CD4-positive, alpha-beta T cell treated with Interleukin-17A for 1 hour (primary cell): ENCODE measurements at places on chromosomes 2 and 18.

GRCh38 chr2:66488946-66489345 is 54.0 kb downstream of the MEIS1 start:
- no peak for DNase-seq

DNA sequence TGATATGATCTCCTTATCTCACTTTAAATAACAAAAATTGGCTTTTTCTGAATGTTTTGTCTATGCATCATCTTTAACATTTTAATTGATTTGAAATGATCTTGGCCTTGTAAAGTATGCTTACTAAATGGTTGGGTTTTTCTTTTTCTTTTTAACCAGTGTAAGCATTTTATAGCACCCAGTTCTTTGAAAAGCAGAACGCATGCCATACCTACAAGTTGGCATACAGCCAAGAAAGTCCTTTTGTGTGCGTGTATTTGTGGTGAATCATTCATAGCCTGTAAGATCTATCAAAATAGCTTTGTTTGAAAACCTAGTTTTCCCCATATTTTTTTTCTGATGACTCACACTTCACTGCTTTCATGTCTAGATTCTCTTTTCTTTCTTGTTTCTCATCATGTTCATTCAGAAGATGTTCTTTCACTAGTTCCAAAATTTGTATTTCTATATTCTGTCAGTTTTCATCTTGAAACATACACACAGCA is 4.1 kb upstream of the VRK2 start:
- peak; percentile 28 for DNase-seq

GRCh38 chr2:29065068-29065811 is 9.1 kb downstream of the PCARE start:
- no peak for DNase-seq

DNA sequence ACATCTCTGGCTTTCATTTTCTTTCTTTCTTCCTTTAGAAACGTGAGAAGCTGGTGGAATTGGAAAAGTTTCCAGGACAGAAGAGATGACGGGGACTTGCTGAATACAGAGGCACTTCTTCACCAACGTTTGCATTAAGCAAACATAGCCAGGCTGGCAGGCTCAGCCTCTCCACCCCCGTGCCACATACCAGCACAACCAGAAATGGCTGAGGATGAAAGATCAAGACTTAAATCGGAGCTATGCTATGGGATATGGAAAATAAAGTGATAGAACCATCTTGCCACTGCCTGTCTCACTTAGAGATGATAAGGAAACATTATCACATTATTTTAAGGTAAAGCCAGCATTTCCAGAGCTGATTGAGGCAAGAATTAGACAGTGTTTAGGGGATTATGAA is 483.3 kb downstream of the BCL11A start:
- DNase-seq = no peak

DNA sequence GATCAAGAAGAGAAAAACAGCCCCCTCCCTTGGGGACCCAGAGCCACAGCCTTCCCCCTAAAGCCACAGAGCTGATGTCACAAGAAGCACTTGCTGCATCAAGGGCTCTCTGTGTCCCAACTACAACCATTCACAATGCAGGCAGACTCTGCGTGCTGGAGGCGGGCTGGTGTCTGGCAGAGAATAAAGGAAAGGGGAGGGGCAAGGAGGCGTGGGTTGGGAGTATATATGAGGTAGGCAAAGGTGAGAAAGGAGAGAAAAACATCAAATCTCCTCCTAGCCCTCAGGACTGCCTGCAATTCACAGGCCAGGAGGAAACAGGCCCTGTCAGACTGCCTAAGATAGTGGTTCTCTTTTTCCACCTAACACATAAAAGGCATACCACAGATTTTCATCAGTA is 48.8 kb upstream of the IHH start:
- peak; percentile 23 for DNase-seq

GRCh38 chr2:170341684-170342623 is 164.0 kb downstream of the MYO3B start:
- no peak for DNase-seq

GRCh38 chr18:79525556-79526467 is 130.1 kb downstream of the NFATC1 start:
- DNase-seq = no peak

DNA sequence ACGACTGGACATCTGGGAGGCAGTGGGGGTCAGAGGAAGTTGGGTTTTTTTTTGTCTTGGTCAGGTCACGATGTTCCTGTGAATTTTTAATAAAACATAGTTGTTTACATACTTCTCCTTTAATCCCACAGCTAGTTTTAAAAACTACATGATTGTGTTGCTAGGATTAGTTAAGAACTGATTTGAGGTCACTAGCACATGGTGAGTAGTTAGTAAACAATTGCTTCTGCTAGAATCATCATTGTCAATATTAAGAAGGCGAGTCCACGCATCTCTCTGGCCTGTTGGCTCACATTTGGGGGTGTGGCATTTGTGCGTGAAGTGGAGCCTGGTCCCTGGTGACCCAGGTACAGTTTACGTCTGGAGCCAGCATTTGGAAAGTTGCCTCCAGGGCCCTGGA is 59.4 kb downstream of the AGAP1 start:
- DNase-seq = no peak

GRCh38 chr2:181374781-181375675 is 82.2 kb upstream of the ITGA4 start:
- no peak for DNase-seq

DNA sequence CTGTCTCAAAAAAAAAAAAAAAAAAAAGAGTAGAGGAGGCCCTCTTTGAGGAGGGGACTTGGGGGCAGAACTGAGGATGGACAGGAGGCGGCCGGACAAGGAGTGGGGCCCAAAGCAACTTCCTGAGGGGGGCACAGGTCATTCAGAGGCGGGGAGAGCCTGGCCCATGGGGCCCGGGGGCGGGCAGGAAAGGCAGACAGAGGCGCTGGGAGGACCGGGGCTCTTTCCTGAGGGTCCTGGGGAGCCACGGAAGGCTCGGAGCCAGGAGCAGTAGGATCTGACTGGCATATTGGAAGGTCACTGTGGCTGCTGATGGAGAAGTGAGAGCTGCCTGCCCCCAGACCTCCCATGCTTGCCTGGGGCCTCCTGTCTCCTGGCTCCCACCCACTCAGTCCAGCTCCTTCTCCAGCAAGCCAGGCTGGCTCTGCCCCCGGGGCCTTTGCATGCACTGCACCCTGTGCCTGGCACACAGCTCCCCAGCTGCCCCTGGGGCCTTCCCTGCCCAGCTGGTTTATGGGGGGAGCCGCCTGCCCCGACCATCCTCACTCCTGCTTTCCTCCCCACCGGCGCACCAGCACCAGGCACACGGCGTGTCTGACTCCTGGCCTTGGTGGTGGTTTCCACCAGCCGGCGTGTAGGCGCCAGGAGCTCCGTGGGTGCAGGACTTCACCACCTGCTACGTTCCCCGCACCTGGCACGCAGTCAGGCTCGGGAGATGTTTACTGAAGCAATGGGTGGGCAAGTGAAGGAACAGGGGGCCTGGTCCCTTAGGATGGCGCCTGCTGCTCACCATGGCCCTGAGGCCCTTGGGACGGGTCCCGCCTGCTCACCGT is 5.6 kb downstream of the ESPNL start:
- DNase-seq = no peak

DNA sequence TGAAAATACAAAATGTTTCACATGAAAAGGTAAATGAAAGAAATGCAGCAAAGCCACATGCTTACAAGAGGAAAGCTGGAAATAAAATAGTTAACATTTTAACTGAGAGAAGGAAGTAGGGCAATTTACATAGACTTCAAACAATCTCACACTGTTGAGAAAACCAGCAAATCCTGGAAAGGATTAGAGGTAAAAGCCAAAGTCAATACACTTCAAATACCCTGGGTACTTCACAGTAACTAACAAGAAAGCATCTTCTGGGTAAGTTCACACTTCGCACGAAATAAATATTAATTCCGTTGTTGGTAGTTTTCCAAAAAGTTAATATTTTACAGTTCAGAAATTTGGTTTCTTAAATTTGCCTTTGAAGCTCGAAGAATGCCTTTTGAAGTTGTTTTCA is 3.5 kb upstream of the ERICH2 start:
- no peak for DNase-seq

GRCh38 chr2:655626-656025 is 21.6 kb downstream of the TMEM18 start:
- no peak for DNase-seq

DNA sequence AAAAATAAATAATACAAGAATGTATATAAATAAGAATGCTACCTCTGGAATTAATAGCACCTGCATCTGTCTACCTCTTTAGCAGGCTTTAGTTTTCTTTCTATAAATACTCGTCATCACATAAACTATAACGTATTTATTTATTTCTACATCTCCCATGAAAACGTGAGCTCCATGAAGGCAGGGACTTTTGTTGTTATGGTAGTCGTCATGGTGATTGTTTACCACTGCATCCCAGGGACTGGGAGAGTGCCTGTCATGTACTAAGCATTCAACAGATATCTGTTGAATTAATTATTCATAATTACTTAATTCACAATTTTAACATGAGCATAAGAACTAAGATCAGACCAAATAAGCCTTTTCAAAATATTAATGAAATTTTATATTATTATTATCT is 386.6 kb downstream of the NRXN1 start:
- DNase-seq = no peak

DNA sequence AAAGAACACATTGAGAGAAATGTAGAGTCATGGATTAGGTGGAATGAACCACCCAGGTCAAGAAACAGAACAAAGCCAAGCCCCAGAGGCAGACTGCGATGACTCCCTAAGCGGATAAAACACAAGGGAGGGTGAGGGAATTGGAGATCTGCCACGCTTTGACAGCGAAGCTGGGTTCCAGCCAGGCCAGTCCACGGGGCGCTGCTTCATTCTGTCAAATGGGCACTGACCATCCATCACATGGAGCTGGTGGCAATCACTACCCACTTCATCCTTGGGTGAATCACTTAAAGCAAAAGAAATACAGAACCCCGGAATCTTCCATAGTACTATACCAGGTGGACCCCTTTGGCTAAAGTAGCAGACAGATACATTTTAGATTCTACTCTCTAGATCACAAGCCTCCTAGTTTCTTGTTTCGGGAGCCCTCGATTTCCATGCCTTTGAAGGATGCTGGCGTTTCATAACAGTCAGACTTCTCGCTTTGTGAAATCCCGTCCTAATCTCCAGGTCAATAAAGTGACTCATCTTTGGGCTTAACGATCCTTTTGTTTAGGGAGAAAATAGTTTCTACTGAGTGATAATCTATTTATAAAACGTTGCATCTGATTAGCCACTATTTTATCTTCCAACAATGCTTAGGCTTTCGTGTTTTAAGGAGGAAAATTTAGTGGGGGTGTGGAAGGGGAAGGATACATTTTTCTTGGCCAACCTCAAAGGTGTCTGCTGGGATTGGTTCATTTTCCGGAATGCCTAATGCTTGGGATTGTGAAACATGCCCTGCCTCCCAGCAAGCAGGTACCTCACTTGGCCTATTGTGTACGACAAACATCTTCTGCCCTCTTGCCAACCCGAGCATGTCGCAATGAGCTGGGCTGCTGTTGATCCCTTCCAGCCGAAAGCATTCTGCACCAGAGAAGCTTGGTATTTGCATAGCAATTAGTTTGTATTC is 44.1 kb upstream of the HDAC4 start:
- DNase-seq = no peak

- no peak for DNase-seq
Observed at GRCh38 chr2:102585847-102586404, 33.4 kb upstream of the SLC9A2 start.

DNA sequence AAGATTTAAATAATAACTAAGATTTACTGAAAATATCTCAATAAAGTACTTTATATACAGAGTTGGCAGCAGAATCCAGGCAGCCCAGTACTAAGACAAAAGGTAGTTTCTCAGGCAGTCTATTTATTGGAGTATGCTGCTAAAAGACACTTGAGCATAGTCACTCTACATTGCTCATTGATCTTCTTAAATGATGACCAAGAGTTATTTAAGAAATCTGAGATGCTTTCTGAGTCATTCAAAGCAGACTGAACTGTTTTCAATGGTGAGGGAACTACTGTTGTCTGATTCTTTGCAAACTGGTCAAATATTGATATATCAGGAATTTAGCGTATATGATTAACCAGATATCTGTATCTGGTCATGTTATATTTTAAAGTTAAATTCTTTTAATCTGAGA is 133.6 kb downstream of the PHLPP1 start:
- DNase-seq = no peak

GRCh38 chr2:8239531-8240088 is 442.2 kb upstream of the ID2 start:
- peak; percentile 5 for DNase-seq

- peak; percentile 23 for DNase-seq
Observed at GRCh38 chr2:46298522-46299353, 1.5 kb downstream of the EPAS1 start.

GRCh38 chr2:129369437-129369836 is 610.0 kb upstream of the RAB6C start:
- no peak for DNase-seq

DNA sequence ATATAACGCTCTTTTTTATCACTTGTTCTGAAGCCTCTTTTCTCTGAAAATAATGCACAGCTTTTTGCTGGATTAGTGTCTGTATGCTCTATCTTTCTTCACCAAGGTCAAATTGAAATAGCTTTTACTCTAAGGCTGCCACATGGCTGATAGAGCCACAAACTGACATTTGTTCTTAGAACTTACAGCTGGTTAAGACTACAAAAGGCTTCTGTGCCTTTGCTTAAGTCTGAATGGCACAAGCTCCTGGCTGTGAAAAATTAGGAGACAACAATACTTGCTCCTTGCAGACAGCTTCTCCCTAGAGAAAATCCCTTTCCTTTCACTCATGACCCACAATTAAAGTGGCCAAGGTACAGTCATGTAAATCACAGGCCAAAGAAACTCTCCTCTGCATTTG is 515.3 kb downstream of the DSC3 start:
- no peak for DNase-seq

GRCh38 chr2:179936141-179936540 is 71.0 kb downstream of the CWC22 start:
- DNase-seq = no peak

DNA sequence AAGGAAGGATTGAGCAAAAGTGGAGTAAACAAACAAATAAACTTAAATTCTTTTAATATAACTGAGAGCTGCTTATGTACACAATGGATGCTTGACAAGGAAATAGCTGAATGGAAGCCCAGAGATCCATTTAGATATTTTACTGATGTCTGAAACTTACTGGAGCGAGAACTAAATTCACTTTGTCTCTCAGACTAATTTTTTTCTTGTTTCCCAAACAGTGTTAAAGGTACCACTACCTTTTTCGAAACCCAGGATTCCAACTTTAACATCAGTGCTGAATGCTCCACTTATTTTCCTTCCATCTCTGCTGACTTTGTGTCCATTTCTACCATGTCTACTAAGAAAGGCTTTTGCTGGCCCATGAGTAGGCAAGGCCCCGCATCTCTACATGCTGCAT is 4.0 kb downstream of the EFEMP1 start:
- DNase-seq = no peak

- no peak for DNase-seq
Observed at GRCh38 chr2:149084924-149085795, 46.7 kb downstream of the LYPD6B start.

DNA sequence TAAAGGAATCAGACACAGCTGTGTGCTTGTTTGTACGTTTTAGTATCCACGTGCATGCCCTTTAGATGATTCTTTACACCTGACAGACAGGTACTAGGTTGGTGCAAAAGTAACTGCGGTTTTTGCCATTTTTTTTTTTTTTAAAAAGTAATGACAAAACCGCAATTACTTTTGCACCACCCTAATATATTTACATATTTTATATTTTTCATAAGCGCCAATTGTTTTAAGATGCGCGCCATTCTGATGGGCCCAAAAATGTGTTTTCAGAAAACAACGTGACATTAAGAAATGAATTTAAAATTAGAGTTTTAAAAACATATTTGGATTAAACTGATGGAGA is 972 bp upstream of the COBLL1 start:
- no peak for DNase-seq

GRCh38 chr2:161956738-161957137 is 117.3 kb downstream of the DPP4 start:
- peak; percentile 53 for DNase-seq
